ENCODE measurements at places on chromosomes 5 and 9.

DNA sequence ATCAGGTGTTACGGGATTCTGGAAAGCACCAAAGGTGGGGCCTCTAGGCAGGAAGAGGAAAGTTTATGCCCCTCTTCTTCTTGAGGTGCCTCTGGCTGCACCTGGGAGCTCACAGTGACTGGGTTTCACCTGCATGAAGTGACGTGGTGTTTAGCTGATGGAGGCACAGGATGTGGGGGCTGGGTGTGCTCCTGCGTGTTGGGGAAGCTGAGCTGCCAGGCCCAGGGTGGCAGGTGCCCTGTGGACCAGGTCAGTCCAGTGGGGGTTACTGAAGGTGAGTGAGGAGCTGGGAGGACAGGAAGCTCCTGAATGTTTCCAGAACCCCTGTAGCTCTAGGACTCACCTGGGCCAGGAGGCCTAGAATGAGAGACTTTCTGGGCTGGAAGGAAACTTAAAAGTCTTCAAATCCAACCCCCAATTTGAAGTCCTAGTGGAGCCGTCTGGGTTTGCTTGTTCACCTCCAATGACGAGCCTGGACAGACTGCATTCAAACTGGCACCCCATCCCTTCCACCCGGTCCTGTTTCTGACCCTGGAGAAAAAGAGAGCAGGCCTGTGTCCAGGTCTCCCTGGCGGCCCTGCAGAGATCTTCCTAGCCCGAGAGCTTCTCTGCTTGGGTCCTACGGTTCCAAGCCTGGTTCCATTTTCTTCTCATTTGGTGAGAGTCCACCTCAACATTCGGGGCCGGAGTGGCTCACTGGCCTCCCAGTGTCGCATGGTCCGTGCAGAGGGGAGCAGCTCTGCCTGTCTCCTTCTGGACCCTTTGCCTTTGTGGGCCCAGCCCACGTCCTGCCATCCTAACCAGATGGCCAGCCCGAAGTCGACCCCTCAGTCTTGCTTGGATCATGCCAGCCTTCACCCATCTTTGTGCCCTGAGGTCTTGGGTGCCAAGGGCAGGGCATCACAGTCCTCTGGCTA is 22.3 kb downstream of the TRAF1 start:
- DNase-seq: no peak

DNA sequence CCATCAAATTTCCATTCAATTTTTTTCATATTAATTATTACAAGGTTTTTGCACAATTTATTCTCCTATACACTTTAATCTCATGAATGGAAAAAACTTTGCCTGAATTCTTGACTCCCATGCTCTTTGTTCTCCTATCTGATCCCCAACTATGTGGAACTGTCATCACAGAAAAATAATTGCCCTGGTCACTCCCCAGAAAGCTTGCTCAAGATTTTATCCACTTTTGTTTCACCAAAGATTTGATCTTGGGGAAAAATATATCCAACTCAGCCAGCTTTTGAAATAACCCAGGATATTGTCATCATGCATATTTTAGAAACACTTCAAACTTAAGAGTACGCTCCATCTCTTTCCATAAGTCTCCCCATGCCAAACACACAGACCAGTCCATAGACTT is 77.7 kb upstream of the PPP2R2B start:
- no peak for DNase-seq

- DNase-seq: no peak
Observed at GRCh38 chr9:35619800-35620158, 1.6 kb upstream of the CD72 start.

DNA sequence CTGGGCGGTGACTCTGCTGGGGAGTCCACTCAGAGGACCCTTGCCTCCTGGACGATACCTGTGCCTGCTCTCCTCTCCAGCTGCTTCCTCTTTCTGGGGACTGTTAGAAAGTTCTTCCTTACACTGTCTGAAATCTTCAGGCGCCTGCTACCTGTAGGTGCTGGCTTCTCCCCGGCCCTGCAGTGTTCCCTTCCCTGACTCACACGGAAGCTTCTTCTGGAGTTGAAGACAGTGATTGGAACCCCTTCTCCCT is 562 bp downstream of the GSN start:
- no peak for DNase-seq

GRCh38 chr9:110126986-110127864 is 80.7 kb downstream of the C9orf152 start:
- no peak for DNase-seq

DNA sequence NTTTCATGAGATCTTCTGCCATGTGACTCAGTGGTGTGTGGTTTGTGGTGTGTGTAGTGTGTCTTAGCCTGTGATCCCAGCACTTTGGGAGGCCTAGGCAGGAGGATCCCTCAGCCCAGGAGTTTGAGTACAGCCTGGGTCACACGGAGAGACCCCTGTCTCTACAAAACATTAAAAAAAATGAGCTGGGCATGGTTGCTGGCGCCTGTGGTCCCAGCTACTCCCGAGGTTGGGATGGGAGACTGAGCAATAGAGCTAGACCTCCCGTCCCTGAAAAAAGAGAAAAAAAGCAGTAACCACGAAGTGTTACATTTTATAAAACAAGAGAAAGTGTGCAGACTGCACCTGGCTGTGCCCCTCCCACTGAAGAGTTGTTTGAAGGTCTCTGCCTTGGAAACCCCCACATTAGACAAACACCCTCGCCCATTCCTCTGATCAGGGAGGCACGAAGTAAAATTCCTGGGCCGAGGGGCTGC is 21.2 kb upstream of the RNU6ATAC start:
- DNase-seq: no peak

DNA sequence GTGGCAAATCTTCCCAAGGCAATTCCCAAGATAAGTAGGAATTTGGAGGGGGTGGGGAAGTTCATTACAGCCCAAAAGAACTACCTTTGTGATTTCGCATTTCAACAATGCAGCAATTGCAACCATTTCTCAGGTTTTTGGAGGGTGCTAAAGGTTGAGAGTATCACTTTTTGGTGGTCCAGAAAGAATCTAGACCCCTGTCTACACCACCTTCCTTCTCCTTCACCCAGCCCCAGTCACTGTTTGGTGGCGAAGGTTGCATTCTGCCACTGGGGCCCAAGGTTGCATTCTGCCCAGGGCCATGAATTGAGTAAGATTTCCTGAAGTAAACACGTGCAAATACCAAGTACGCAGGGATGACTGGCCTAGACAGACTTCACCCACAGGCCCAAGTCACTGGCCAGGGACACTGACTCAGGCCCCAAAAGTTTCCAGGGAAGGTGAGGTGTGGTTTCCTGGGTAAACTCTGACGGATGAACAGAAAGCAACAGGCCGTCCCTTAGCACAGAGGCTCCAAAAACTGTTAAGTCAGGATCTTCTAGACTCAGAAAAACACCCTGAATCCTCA is 5.7 kb downstream of the PDE6A start:
- no peak for DNase-seq

DNA sequence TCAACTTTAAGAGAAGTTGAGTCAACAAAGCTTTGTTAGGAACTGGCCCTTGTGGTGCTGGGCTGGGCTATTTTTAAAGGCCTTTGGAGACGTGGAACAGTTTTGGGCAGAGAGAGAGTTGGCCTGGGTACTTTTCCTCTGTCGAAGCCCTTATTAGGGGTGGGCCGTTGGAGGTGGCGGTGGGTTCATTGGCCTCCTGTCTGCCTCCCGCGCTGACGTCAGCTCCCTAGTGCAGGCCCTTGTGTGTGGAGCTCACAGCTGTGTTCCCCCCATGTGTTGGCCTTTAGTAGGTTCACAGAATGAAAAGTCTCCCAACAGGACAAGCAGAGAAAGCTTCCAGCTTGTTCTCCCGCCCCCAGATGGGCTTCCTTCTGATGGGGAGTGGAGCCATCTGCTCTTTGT is 2.7 kb downstream of the NCS1 start:
- no peak for DNase-seq

GRCh38 chr9:120438111-120438510 is 141.9 kb downstream of the CDK5RAP2 start:
- DNase-seq: no peak

DNA sequence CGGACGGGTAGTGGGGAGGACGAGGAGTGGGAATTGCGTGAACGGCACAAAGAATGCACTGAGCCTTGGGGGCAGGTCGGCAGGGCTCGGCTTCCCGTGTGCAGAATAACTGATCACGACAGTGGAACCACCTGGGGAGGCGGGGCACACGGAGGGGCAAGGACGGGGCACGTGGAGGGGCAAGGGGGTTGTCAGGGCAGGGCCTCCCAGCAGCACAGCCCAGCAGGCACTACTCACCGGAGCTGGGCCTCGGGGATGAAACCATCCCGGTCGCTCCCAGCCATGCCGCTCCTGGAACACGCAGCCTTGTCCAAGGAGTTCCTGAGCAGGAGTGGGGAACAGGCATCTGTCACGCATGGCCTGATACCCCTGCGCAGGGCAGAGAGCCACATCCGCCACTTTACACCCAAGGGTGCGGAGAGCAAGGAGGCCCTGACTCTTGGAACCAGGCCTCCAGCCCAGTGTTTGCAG is 33.4 kb downstream of the SARDH start:
- no peak for DNase-seq

DNA sequence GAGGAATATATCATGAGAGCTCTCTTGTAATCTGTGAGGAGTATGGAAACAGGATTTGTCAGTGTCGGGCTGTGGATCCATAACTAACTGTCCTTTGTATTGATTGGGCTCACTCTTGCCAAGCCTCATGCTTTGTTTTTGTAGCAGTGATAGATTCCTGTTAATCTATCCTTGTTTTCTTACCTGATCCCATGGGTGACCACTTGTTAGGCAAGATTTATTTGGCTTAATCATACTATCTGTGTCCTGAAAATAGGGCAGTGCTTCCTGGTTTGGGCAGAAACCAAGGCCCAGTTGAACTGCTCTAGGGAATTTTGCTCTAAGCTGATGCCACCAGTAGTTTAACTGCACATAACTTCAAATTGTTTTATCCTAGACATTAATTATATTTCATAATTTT is 6.1 kb downstream of the NDFIP1 start:
- DNase-seq: no peak

- DNase-seq: no peak
Observed at GRCh38 chr5:73067213-73067612, 53.2 kb upstream of the TMEM171 start.

- DNase-seq: no peak
Observed at GRCh38 chr9:136979769-136980587, 2.7 kb downstream of the PTGDS start.

- DNase-seq: no peak
Observed at GRCh38 chr9:94210616-94211603, 48.2 kb upstream of the ZNF169 start.

DNA sequence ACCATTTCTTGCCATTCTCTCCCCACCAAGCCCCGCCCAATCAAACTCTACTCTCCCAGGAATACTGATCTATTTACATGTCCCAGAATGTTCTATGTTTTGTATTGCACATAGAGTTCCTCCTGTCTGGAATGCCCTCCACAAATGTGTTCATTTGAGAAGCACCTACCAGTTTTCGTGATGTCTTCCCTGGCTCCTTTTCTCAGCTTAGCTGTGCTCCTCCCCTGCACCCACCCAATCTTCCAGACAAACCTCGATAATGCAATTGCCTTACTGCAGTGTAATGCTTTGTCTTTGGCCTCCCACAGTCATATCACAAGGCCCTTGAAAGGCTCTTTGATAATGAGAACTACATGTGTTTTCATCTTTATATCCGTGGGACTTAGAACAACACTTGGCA is 214.5 kb upstream of the ANKRD55 start:
- DNase-seq: no peak

DNA sequence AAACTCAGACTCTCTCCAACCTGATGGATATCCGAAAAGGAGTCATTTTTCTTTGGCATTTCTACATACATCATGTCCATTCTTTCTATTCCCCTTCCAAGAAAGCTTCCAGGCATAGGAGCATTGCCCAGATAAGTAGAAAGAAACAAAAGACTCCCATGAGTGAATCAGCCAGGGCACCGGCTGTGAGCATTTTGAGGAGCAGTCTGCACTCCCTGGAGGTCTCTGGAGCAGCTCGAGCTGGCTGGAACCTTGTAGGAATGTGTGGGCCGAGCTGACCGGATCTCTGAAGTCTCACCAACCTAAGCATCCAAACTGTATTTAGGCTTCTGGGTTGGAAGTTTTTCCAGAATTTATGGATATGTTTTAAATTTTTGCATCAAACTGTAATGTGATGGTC is 161.4 kb upstream of the TRPC7 start:
- DNase-seq: no peak

- peak; percentile 33 for DNase-seq
Observed at GRCh38 chr9:121325387-121325786, 44.7 kb downstream of the STOM start.

DNA sequence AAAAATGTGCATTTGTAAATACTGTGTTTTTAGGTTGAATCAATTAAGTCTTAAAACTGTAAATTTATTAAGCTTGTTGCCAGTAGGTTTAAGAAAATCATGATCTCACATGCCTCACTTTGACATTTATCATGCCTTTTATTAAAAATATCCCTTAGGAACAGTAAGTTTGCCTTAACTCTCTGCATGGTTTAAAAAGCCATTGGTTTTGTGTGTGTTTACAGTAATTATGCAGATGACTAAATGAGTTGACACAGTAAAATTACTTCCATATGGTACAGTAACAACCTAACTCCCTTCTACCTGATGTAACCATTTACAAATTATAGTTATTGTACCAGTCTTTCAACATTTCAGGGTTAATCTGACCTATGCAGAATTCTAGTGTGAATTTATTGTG is 6.5 kb downstream of the RPS6 start:
- no peak for DNase-seq

GRCh38 chr9:92483627-92484545 is 1.6 kb upstream of the ASPN start:
- DNase-seq: no peak

- DNase-seq: no peak
Observed at GRCh38 chr5:73917433-73917832, 291.4 kb downstream of the ARHGEF28 start.

- DNase-seq: no peak
Observed at GRCh38 chr5:55484531-55484930, 50.2 kb downstream of the PLPP1 start.

DNA sequence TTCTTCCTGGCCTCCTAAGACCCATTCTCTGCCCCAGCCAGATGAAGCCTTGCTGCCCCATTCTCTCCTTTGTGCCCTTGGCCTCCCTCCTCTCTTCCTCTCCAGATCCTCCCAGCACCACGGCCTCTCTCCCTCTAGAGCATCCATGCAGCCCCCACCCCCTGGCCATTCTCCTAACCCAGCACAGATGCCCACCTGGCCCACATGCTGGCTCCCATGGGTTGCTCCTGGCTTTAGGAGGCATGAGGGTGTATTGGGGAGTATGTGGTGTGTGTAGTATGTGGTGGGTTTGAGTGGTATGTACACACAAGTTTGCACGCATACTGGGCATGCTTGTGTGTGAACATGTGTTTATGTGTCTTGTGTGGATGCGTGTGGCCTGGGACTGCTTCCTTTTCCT is 47.1 kb downstream of the FOXI1 start:
- DNase-seq: no peak

- DNase-seq: no peak
Observed at GRCh38 chr9:4155221-4156026, 144.4 kb downstream of the GLIS3 start.

DNA sequence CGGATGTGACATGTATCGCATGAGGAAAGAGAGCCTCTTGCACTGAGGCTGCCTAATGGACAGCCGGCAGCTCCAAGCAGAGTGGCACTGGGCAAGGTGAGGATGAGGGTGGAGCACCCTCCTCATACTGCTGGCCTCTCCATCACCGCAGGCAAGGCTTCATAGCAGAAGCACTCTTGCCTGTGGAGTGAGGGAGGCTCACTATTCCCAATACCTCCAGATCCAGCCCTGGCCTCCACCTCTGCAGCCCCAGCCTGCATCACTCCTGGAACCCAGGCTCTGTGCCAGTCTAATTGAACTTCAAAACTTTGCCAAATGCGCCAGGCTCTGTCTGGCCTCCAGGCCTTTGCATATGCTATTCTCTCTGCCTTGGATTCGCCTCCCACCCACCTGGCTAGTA is 29.7 kb upstream of the ARAP3 start:
- DNase-seq: no peak

Data from CMK (cell line).